ENCODE measurements at places on chromosomes 7 and 10.

GRCh38 chr7:43557831-43558495 is 24.9 kb upstream of the STK17A start:
- peaks cover 17% of the 10 kb centered on the region for H3K4me1 ChIP-seq
- DNase-seq, result no peak

GRCh38 chr7:50362712-50363282 is 58.3 kb downstream of the IKZF1 start:
- peak; percentile 47 for DNase-seq
- peaks cover 98% of the 10 kb centered on the region for H3K4me1 ChIP-seq
- peak overlapping the region; percentile 70 for H3K4me3 ChIP-seq

DNA sequence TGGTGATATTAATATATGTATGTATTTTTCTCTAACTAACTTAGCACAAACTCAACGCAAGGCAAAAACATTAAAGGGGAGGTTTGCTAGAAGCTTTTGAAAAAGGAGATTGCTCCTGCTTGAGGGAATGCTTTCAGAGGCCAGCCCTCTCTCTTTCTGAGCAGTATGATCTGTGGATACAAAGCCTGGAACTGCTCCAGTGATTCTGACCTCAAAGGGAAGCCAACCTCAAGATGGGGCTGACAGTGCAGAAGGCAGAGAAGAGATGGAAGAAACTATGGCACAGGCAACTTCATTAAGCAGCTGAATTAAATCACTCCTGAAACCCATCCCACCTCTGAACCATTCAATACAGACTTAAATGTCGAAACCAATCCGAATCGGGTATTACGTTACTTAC is 102.4 kb downstream of the USP6NL start:
- peaks cover 15% of the 10 kb centered on the region for H3K27me3 ChIP-seq
- H3K27ac ChIP-seq, result no peak overlapping the region
- no peaks in the 10 kb centered on the region for H3K36me3 ChIP-seq

GRCh38 chr10:8568401-8568800 is 513.9 kb downstream of the GATA3 start:
- H3K4me3 ChIP-seq, result no peak overlapping the region
- no peaks in the 10 kb centered on the region for H3K36me3 ChIP-seq
- H3K4me1 ChIP-seq, result no peaks in the 10 kb centered on the region
- peaks cover 8% of the 10 kb centered on the region for H3K27me3 ChIP-seq
- H3K27ac ChIP-seq, result no peak overlapping the region
- DNase-seq, result no peak

DNA sequence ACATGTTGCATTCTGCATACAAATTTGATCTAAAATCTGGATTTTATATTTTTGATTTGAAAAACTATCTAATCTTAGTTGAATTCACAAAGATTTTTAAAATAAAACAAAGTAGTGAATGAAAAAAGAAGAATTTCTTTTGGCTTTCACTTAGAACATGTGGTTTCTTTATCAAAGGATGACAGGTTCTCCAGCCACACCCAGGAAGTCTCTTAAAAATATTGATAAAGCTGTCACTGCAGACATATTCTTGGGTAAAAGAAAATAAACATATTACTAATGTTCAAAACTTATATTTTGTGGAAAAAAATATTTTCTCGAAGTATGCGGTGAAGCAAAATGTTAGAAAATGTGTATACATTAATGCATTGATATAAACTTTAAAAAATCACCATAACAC is 44.3 kb downstream of the ARL4A start:
- H3K27me3 ChIP-seq, result no peaks in the 10 kb centered on the region
- H3K27ac ChIP-seq, result no peak overlapping the region
- no peak overlapping the region for H3K4me3 ChIP-seq
- peaks cover 2% of the 10 kb centered on the region for H3K36me3 ChIP-seq
- H3K4me1 ChIP-seq, result peaks cover 21% of the 10 kb centered on the region

GRCh38 chr7:154794147-154794780 is 208.7 kb downstream of the PAXIP1 start:
- no peak overlapping the region for H3K4me3 ChIP-seq
- no peak for DNase-seq

- H3K27me3 ChIP-seq, result no peaks in the 10 kb centered on the region
- H3K36me3 ChIP-seq, result no peaks in the 10 kb centered on the region
- H3K4me1 ChIP-seq, result no peaks in the 10 kb centered on the region
- H3K27ac ChIP-seq, result no peak overlapping the region
Measured at GRCh38 chr7:133977409-133978274, 149.5 kb upstream of the LRGUK start.

DNA sequence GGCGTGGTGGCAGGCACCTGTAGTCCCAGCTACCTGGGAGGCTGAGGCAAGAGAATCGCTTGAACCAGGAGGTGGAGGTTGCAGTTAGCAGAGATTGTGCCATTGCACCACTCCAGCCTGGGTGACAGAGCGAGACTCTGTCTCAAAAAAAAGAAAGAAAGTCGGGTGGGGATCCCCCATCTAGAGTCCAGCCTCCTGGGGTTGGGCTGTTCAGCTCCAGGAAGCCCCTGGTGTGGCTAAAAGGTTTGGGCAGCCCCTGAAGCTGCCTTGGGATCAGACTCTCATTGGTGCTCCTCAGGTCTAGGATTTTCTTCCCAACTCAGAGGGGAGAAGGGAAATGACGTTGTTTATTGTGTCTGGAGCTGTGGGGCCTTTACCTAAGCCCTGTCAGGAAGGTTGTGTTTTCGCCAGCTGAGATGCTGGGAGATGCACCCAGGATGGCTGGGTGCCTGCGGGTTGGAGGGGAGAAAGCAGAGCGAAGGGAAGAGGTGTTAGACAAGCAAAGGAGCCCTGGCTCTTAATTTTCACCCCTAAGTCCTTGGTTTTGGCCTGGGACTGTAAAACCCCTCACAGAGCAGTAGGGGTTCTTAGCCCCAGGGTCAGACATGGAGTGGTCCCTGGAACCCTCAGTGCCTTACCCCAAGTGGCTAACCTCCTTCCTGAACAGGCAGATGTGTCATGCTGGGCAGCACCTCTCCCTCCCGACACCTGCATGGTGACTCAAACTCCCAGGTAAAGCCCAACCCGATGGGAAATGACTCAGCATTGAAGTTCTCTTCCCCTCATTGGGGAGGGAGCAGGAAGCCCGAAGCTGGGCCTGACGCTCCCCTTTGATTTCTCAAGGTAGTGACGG is 21.1 kb downstream of the PLAU start:
- peak; percentile 58 for DNase-seq
- peaks cover 2% of the 10 kb centered on the region for H3K36me3 ChIP-seq
- H3K27ac ChIP-seq, result peak overlapping the region; percentile 57
- H3K4me3 ChIP-seq, result no peak overlapping the region

DNA sequence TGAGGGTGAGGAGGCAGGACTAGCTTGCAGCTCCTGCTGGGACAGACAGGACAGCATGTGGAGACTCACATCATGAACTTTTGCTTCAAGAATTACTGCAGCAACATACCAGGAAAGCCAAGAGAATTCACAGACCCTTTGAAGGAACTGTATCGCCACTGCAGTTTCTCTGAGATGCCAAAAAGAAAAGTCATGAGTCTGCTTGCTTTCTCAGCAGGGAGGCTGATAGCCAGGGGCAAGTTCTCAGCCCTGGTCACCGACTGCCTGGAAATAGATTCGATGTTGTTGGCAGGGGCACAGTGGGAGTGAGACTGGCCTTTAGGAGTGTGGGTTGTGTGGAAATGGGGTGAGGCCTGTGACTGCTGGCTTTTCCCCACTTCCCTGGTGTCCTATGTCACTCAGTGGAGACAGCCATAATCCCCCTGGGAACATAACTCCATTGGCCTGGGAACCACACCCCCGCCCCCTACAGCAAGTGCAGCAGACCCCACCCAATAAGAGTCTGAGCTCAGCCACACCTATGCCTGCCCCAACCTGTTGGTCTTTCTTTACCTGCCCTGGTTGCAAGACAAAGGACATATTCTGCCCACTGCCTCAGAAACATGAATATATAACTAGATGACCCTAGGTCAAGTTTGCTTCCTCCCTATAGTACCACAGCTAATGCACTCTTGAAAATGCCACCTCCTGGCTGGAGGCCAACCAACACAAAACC is 1.6 kb upstream of the SAMD9 start:
- no peak overlapping the region for H3K4me3 ChIP-seq
- DNase-seq, result no peak
- peaks cover 55% of the 10 kb centered on the region for H3K36me3 ChIP-seq
- no peaks in the 10 kb centered on the region for H3K27me3 ChIP-seq
- H3K4me1 ChIP-seq, result peaks cover 50% of the 10 kb centered on the region
